ENCODE measurements at places on chromosomes 1 and 21.

DNA sequence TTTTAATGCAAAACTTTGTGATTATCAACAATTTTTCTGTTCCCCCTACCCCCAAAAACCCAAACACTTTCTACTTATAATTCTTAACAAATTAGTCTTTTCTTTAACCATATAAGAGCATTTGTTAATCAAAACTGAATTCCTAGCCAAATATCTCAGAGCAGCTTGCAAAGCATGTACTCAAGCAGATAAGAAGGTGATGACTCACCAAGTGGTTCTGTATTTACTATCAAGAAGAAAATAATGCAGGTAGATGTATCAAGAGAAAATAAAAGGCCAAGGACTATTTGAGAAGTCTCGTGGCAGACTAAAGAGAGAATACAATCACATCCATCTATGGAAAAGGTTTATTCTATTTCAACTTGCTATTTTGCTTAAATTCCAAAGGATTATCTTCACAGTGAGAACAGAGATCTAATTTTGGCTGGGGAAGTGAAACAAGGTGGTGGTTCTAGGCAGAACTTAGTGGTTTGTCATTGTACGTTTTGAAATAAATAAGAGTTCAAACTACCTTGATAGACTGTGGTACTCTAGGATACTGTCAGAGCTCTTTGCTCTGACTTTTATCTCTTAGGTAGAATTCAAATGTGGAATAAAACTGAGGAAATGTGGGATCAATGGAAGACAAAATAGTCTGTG lies 94.7 kb upstream of the NRIP1 start:
- DNase-seq = no peak

- DNase-seq = no peak
Observed at GRCh38 chr1:41351262-41352151, 9.7 kb upstream of the FOXO6 start.

DNA sequence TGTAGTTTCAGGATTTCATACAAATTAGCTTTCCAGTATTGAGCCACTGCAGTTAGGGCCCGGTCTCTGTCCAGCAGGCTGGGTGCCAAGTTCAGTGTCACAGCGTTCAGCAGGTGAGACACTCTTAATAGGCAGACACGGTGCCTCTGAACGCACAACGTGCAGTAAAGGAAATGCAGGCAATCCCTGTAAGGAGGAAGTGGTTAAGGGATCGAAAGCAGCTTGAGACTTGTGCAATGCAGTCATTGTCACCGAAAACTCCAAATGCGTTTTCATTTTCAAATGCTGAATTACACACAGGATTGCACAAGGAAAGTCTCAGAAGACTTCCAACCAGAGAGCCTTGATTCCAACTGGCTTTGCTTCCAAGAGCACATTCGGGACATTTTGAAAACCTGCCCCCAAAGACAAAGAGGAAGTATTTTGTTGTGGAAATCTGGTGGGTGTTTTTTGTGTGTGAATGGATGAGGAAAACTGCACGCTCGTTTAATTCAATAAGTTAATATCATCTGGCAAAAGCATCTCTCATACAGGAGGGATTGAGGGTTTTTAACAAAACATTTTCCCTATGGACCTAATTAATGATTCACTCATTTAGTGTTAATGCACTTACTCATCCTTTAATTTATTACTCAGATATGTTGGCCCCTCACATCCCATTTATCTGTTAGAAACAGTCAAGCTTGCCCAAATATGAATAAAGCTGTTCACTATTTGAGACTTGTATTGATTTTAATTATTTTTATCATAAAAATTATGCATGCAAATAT lies 61.6 kb downstream of the PTGS2 start:
- peak; percentile 35 for DNase-seq

GRCh38 chr1:100035214-100035613 lies 65.4 kb downstream of the SLC35A3 start:
- no peak for DNase-seq

DNA sequence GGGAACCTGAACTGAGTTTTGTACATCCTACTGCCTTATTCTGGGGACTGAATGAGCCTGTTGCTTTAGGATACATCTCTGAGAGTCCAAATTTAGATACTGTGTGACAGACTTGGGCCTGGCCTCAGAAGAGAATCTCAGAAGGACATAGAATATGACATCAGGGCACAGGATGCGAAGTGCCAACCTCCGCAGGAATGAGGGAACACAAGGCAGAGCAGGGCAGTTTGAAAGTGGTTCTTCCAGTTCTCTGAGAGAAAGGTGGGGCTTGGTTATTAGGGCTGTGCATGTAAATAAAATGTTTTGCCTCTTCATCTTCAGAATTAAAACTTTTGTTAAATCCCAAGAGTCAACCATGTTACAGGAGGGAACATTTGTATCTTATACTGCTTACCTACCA lies 23.1 kb downstream of the TRAF5 start:
- DNase-seq = no peak

GRCh38 chr1:189220750-189221149 lies 1256.9 kb downstream of the BRINP3 start:
- no peak for DNase-seq

DNA sequence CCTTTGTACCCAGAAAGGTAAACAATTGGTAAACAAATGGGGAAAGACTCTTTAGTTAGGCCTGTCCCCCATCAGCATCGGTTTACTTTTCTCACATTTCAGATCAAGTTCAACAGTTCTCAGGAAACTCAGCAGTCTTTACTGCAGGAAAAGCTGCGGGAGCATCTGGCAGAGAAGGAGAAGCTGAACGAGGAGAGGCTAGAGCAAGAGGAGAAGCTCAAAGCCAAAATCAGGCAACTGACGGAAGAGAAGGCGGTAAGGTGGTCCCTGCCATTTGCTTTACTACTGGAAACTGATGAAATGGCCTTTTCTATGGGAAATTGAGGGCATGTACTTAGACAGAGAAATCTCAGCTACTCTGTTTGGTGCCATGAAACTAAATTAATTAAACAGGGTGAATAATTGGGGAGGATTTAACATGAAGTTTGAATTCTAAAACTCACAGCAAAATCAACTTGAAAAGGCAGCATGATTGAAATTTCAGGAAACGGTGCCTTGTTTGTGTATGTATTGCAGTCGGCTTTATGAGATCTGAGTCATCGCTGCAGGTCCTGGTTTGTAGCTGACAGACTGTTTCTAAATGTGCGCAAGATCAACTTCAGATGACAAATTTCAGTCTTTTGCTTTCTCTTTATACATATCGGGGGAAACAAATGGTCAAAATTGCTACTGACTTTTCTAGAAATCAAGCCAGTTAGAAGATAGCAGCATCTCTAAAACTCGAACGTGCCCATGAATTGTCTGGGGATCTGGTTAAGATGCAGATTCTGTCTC lies 67.9 kb upstream of the EFHD2 start:
- DNase-seq = peak; percentile 54

DNA sequence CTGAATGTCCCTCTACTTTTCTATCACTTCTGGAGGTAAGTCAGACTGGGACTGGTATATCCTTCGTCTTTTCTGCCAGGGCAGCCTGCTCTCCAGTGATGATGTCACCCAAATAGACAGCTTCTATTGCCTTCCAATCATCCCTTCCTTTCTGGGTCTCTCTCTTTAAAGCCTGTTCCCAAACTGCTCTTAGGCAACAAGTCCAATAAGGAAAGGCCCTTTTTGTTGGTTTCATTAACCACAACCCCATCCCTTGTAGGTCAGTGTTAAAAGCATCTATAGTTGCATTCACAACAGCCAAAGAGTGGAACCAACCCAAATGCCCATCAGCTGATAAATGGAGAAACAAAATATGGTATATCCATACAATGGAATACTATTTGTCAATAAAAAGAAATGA lies 114.4 kb downstream of the CNIH3 start:
- DNase-seq = no peak

GRCh38 chr1:150118716-150119115 lies 31.0 kb upstream of the PLEKHO1 start:
- no peak for DNase-seq

GRCh38 chr1:50422946-50423669 lies at the start of gene DMRTA2:
TSS of gene DMRTA2 (minus strand) at chr1:50423443. CDS start at chr1:50421536, 1,907 bp downstream.
- no peak for DNase-seq

DNA sequence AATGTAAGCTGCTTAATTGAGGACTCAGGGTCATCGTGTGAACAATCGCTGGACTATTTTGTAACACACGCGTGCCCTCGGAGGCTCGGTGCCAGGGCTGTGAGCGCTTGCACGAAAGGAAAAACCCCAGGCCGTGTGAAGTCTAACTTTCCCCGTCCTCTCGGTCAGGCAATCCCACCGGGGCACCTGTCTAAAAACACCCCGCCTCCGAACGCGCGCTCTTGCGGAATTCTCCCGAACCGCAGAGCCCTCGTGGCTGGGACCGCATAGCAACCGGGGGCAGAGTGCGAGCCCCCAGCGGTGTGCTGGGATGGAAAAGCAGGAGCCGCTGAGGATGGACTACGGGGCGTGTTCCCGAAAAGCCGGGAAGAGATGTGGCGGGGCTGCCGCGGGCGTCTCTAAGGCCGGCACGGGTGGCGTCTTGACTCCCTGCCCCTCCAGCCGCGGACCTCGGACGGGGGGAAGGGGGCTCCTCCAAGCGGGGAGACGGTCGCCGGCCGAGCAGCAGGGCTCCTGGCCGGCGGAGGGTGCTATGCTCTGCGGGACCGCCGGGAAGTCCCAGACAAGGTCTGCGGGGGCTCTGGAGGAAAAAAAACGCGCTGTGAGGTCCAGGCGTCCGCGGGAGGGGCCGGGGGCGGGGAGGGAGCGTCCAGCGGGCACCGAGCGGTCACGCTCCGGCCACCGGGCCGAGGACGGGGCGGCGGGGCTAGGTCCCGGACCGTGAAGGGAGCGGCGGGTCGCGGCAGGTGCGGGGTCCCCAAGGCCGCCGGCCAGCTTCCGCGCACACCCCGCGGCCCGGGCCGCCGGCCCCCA lies 936 bp downstream of the ZBTB21 start:
- no peak for DNase-seq

DNA sequence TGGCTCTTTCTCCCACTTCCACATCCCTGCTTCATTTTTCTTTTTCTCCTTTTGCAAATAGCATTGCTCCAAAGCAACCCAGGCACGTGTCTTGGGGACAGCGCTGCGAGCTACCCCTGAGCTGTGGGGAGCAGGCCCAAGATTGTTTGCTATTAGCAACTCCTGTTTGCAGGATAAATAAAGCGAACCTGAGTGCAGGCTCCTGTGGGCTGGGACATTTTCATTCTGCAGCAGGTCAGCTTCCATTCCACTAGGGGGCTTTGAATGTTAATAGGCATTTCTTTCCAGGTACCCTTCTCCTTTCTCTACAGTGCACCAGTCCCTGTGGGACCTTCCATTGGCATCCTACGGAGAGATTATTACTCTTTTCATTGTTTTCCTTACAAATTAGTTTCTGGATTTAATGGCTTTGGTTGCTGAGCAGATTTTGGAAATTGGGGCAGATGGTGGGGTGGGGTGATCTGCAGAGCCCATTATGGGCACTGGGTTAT lies 54.0 kb downstream of the OLFML3 start:
- DNase-seq = no peak

- peak; percentile 13 for DNase-seq
Observed at GRCh38 chr1:230797942-230798365, 50.8 kb downstream of the CAPN9 start.

DNA sequence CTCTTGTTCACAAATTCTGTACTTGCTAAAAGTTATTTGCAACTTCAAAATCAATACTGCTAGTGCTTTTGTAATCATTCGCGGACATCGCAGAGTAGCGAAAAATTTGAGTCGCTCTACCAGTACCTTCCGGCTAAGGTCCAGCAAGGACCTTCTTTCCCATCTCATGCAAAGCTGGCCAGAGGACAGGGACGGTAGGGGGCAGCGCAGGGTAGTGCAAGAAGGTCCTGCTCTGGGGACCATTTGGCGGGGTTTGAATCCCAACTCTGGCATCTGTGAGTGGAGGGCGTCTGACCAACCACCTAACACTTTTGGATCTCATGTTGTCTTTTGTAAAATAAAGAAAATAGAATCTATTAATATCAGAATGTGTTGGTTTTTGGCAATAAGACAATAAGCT lies 258.3 kb downstream of the SPATA17 start:
- DNase-seq = no peak

DNA sequence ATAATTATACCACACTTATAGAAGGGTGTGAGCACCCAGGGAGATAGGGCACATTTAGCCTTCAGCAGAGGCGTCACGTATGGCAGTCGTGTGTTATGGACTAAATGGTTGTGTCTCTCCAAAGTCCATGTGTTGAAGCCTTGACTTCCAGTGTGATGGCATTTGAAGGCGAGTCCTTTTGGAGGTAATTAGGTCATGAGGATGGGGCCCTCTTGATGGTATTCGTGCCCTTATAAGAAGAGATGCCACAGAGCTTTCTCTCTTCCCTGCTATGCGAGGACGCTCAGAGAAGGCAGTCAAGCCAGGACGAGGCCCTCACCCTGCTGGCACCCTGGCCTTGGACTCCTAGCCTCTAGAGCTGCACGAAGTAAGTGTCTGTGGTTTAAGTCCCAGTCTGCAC lies 375.0 kb upstream of the C1orf174 start:
- DNase-seq = no peak

DNA sequence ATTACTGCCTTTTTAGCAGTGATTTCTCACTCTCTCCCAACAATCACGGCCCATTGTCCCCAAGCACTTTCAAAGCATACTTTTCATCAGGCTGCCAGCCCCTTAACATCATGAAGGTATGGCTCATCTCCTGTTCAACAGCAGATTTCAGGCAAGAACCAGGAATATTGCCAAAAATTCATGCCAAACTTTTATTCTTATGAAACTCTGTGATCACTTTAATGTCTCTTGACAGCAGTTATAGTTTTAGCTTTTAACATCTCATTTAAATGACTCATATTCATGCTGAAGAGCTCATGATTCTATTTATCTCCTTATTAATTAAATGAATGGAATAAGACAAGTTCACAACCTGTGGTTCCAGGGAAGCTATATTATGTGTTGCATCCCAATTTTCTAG lies 235.1 kb downstream of the GRIK1 start:
- no peak for DNase-seq

DNA sequence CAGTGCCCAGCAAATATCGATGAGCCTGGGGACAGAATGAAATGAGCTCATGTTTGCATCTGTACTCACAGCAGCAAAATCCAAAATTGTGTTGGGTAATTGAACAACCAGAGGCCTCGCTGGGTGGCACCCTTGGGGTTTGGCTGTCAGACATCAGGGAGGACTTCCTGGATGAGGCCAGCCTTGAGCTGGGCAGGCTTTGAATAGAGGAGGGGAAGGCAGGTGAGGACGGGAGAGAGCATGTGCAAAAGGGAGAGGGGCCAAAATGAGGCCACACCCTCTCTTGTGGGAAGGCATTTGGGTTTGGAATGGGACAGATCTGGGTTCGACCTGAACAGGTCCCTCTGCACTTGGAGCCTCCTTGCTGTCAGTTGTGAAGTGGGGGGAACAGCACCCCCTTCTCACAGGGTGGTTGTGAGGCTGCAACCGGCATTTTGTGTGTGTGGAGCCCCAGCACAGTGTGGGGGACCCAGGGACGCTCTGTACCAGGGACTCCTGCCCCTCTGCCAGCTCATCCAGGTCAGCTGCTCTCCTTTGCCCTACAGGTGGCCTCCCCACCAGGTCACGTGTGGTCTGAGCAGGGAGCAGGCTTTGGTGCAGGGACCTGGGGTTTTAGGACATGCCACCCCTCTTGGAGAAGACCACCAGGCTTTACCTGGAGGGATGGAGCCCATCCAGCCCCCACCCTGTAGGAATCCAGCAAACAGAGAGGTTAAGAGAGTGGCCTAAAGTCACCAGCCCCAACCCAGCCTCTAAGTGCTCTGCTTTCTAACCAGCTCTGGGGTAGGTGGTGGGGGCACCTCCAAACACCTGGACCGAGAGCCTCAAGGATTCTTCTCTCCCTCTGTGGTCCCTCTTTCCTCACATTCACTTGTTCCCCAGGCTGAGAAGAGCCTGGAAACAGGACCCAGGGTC lies 521.8 kb downstream of the PTPRU start:
- no peak for DNase-seq

Data from HS-5 (cell line).